SW 1271 (cell line): ENCODE measurements at places on chromosomes 7 and 10.
A peak's percentile ranks its signal among the peaks of the same experiment; 100 is the strongest.

GRCh38 chr7:96962221-96962885, 43.0 kb upstream of the DLX6 start:
- DNase-seq: no peak

DNA sequence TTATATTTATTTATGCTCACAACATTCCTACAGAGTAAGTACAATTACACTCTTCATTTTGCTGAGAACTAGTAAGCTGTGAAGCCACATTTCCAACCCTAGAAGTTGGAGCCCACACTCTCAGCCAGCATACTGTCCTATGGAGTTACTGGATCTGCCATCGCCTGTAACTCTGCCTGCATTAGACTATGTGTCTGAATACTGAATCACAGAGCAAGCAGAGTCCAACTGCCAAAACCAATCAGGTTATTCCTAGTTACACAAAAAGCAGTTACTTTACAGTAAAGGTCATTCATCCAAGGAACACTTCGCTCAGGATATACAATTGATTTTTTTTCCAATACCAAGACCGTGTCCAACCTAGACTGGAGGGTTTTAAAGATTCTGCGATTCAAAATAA, 21.5 kb downstream of the CTAGE6 start:
- DNase-seq: no peak

DNA sequence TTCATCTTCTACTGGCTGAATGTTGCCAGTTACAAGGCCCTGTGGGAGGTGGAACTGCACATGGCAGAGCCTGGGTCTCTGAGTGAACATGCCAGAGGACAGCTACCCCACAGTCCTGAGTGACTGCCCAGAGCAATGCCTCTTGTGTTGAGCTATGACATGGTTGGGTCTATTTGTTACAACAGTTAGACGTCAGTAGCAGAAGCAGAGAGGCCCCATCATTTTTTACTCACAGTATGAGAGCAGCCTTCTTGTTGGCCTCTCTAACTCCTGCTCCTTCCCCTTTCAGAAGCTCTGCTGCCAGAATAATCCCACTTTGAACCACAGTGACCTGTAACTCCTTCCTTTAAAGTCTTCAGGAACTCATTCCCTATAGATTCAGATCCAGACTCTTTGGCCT, 30.8 kb upstream of the NRP1 start:
- DNase-seq: no peak

- DNase-seq: no peak
These were observed 15.5 kb downstream of the CYP3A4 start for GRCh38 chr7:99768471-99768870.

DNA sequence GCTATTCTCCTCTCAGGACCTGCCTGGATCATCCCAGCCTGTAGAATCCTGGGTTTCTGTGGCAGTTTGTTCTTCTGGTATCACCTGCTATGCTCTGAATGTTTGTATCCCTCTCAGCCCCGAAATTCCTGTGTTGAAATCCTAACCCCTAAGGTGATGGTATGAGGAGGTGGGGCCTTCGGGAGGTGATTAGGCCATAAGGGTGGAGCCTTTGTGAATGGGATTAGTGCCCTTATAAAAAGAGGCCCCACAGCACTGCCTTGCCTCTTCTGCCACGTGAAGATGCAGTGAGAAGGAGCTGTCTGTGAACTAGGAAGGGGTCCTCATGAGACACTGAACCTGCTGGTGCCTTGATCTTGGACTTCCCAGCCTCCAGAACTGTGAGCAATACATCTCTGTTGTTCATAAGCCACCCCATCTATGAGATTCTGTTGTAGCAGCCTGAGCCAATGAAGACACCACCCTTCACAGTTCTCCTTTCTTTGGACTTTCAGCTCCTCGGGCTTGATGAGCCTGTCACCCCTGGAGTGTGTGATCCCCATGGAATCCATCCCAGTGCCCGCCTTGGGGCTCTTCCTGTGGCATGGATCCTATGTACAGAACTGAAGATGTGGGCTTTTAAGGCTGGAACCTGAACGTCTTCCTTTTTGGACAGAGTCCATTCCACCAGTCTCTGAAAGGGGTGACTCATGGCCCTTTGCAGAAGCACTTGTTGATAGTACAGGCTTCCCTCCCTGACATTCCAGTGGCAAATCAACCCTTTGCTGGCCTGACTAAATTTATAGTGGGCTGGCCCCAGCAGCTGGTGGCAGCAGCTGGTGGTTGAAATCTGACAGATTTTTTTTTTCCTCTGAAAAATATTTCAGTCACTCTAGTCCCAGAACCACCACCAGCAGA, 138.0 kb downstream of the TACC2 start:
- peak; percentile 82 for DNase-seq

- DNase-seq: peak; percentile 64
These were observed 650 bp upstream of the ZFAND2A start for GRCh38 chr7:1160670-1161021.

GRCh38 chr10:73781548-73781878, 335 bp upstream of the CHCHD1 start:
- DNase-seq: no peak

DNA sequence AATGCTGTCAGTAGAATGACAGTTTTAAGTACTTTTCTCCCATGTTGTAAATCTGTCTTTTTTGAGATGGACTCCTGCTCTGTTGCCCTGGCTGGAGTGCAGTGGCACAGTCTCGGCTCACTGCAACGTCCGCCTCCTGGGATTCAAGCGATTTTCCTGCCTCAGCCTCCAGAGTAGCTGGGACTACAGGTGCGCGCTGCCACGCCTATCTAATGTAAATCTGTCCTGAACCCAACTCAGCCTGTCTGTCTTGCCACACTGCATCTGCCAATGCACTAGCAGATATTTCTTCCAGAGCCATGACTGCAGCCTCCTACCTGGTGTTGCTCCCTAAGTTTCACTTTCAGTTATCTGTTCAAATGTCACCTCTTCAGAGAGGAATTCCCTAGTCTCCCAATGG, 264.1 kb downstream of the PHF14 start:
- DNase-seq: no peak

DNA sequence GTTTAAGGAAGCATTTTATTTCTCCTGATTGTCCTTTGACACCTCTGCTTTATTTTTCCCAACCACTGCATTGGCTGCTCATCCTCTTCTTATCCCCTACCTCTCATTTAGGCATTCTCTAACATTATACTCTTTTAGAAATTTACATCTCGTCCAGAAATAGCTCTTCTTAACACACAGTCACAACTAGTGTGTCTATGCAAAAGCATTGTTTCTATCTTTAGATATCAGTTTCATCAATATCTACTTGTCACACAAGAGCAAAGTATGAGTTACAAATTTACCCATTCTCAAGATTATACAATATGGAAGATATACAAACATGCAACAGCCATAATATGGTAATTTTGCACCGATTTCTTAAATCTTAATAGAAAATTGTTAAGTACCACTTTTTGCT, 35.7 kb upstream of the MDFIC start:
- DNase-seq: no peak

DNA sequence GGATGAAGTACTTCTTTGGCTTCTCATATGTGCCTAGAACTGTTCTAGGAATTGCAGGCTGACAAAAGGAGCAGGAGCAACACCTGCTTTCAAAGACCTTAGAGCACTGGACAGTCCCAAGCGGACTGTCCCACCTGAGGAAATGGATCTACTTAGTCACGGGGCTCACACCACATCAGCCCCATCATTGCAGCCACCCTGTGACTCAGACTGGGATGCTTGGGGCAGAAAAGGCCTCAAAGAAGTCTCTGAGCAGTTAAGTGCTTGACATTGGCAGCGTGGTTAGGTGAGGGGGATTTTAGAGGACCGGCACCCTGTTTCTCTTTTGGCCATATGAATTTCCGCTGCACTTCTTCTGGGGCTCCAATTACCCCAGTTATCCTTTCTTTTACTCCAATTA, 256.6 kb downstream of the USP6NL start:
- DNase-seq: no peak

- DNase-seq: no peak
These were observed 8.8 kb downstream of the OGDH start for GRCh38 chr7:44615149-44615611.

DNA sequence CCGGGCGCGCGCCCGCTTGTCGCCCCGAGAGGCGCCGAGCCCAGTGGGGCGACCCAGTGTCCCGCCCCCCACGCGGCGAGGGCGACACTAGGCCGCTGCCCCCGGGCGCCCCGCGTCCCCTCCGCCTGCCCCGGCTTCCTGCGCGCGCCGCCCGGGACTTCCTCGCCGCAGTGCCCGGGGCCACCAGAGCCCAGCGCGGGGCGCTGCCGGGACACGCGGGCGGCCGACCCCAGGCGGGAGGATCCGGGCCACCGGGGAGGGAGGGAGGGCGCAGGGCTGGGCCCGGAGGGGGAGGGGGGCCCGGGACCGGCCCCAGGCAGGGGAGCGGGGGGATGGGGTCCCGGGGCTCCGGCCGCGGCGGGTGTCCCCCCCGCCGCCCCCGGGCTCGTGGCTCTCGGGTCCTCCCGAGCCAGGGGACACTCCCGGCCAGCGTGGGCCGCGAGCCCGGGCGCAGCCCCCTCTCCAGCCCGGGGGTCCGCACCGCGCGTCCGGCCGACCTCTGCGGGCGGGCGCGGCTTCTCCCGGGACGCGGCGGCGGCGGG, 435 bp upstream of the PWWP2B start:
- DNase-seq: no peak

- DNase-seq: no peak
These were observed 126.0 kb downstream of the SGMS1 start for GRCh38 chr10:50497758-50498157.

GRCh38 chr10:78579576-78579975, 489.2 kb upstream of the ZMIZ1 start:
- no peak for DNase-seq

DNA sequence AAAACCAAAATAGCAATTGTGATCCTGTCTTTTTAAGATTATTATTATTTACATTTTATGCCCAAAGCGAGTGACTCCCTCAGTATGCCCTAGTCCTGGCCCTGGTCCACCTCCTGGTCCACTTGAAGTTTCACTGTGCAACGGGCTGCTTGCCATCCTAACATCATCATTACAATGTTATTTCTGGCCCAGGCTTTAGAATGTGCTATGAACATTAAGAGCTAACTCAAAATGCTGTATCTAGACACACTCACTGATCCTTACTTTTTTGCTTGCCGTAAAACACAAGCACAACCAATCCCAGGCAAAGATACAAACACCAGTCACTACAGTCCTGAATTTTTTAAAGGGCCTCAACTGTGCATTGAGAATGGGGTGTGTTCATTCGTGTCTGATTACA, 38.4 kb downstream of the RHOBTB1 start:
- DNase-seq: no peak

DNA sequence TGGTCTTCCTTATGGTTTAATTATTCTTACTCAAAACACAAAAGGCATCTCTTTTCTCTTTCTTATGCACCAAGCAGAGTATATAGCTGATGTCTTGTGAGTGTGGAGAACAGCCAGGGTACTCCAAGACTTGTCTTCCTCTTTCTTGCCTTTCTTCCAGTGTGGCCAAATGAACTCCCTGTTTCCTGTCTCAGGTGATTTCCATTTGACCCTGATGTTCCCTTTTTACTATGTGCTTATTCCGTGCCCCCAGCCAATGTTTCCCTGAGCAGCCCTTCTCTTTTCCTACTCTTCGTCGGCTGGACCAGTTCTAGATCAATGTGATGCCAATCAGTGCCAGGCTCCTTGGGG, 12.6 kb downstream of the OR9A4 start:
- DNase-seq: no peak

GRCh38 chr7:28298870-28299518, 113.3 kb upstream of the CREB5 start:
- peak; percentile 13 for DNase-seq

- DNase-seq: no peak
These were observed 16.1 kb upstream of the SLC18A3 start for GRCh38 chr10:49593998-49594397.

GRCh38 chr7:27590416-27590815, 72.3 kb downstream of the HIBADH start:
- no peak for DNase-seq

GRCh38 chr10:131259535-131259934, 52.0 kb downstream of the TCERG1L start:
- no peak for DNase-seq

DNA sequence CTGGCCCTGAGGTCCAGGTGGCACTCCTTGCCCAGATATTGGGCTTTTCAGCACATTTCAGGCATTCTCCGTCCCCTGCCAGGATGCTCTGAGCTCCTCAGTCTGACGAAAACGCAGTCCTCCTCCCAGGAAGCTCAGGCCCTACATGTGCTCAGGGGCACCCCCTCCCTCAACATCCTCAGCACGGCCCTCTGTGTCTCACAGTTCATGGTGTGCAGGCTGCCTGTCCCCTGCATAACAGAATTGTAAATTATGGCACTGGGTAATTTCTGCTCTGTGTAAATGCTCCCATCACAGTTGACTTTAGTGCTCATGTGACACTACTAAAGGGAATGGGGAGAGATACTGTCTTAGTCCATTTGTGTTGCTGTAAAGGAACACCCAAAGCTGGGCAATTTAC, 563.8 kb downstream of the DNAJB6 start:
- no peak for DNase-seq

- no peak for DNase-seq
These were observed 166.5 kb downstream of the EGFR start for GRCh38 chr7:55185321-55185802.

GRCh38 chr10:47397256-47397655, 13.2 kb upstream of the ZNF488 start:
- no peak for DNase-seq

DNA sequence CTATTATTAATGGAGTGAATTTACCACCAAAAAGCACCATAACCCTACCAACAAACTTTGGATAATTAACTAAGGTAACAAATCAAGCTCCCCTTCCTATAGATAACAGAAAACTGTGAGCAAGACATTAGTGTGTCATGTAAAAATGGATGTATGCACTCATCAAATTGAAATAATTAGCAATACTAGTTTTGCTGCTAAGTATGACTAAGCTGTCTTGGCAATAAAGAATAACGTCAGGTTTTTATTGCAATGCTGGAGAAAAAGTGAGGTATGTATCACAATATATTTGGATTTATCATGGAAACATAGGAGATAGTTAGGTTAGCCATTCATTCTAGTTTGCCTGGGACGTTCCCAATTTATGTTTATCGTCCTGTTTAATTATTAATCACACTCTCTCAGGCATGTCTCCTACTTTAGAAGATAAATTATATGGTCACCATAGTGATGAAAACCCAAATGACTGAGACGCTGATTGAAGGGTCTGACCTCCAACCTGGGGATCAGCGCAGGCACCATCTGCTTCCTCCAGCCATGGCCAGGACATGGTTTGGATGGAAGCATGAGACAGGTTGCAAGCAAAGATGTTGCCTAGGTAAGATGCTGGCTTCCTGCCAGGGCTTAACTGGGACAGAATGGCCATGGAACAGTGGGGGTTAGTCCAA, 125.6 kb downstream of the FANK1 start:
- DNase-seq: no peak

- no peak for DNase-seq
These were observed 69.1 kb downstream of the C10orf120 start for GRCh38 chr10:122630526-122630925.

GRCh38 chr7:46369933-46370654, 449.0 kb upstream of the IGFBP3 start:
- no peak for DNase-seq

- DNase-seq: no peak
These were observed 87.6 kb upstream of the MTPN start for GRCh38 chr7:136064627-136065237.
